ENCODE measurements at places on chromosomes 7 and 10. TPM values are rescaled to one million over a fixed set of nuclear protein-coding genes. Genes with fewer than 3 reads are reported as not detected.

The NEUROD6 gene
- total RNA-seq, result not detected

The PNLIPRP3 gene
- not detected for total RNA-seq

The CARD11 gene
- 3.4 TPM for total RNA-seq

DNA sequence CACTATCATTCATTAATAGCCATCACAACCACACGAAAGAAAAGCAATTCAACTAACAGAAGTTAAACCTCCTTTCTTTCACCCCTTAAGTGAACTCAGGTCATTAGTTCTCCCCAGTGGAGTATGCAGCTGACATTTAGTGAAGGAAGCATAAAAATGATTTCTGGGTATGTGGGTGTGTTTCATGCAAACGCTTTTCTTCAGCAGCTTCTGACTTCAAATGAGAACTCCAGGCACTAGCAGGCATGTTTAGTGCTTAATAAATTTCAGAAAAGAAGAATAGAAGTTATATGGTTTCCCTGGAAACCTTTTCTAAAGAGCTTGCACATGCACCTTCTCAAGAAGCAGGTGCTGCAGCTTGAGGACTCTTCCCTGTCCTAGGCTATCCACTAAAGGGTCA is 62.5 kb downstream of the PIK3CG start:
- DNase-seq, result no peak

DNA sequence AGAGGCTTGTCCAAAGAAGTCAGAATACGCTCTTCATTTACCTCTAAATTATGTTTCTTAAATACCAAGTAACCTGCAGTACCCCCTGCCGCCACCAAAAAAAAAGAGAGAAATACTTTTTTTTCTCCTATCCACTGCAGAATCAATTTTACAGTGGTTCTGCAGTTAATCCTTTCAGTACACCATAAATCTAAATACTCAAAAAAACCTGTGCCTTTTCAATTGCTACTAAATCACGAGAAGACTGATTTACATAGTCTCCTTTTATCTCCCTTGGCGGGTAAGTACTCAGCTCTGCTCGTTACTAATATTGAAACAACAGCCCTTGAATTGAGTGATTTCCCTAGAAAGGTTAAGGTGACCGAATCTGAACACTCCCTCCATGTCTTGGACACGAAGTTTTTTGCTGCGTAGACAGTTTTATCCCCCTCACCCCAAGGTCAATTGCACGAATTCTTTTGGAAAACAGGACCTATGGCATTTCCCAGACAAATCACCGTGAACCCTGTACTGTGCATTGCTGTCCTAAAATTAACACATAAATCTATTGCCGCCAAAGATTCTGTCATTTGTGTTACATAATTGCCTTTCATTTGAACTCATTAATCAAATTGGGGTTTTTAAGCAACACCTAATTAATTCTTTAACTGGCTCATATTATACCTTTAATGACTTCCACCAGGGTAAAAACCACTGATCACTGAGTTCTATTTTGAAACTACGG is 512 bp upstream of the VIM start:
- DNase-seq, result no peak

DNA sequence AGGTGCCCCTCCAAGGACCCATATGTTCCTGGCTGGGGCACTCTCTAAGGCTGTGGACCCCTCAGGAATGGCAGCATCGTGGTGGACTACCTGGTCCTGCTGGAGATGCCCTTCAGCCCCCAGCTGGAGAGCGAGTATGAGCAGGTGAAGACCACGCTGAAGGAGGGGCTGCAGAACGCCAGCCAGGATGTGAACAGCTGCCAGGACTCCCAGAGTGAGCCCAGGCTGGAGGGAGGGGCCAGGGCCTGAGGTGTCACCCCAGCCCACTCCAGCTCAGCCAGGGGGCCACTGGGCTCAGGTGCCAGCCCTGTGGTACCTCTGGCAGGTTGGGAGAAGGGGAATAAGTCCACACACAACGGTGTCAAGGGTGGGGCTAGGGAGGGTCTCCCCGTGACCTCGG is 4.7 kb upstream of the MUC12 start:
- DNase-seq, result no peak

DNA sequence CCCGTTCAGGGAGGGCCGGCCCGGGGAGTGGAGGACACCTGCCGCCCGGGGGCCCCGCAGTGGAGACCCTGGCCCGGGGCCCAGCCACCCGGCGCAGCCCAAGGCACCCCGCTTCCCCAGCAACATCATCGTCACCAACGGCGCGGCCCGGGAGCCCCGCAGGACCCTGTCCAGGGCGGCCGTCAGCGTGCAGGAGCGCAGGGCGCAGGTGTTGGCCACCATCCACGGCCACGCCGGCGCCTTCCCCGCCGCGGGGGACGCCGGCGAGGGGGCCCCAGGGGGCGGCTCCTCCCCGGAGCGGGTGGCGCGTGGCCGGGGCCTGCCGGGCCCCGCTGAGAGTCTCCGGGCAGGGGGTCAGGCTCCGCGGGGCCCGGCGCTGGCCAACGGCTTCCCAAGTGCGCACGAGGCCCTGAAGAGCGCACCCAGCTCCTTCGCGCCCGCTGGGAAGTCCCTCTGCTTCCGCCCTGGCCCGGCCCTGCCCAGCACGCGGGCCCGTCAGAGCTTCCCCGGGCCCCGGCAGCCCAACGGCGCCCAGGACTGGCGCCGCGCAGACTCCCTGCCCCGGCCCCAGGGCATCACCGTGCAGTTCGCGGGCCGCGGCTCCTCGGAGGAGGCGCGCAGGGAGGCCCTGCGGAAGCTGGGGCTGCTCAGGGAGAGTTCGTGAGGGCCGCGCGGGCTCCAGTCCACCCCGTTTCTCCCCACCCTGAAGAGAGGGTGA is 46.7 kb downstream of the PROSER2 start:
- no peak for DNase-seq

DNA sequence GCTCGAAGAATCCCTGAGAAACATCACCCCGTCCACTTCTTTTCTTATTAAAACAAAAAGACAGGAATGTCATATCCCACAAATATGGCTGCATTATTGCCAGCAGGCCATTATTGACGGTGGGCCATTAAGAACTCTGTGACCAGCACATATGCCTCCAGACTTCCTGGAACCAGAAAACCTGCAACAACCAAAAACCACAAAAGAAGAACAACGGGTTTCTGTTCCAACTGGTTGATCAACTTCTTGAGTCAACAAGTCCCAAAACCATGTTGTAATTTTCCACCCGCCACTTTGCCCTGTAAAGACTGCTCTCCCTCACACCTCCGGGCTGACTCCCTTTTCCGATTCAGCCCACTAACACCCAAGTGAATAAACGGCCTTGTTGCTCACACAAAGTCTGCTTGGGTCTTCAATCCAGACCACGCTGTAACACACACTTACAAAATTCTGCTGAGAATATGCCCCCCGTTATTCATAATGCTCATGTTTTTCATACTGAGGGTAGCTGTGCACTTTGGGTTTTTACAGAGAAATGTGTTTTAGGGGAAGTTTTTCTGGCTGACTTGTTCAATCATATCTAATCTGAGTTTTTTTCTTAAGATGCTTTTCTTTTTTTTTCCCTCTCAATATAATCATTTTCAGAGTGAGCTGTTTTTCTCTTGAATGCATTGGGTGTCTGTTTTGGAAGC is 20.7 kb downstream of the ZNF107 start:
- DNase-seq, result no peak

DNA sequence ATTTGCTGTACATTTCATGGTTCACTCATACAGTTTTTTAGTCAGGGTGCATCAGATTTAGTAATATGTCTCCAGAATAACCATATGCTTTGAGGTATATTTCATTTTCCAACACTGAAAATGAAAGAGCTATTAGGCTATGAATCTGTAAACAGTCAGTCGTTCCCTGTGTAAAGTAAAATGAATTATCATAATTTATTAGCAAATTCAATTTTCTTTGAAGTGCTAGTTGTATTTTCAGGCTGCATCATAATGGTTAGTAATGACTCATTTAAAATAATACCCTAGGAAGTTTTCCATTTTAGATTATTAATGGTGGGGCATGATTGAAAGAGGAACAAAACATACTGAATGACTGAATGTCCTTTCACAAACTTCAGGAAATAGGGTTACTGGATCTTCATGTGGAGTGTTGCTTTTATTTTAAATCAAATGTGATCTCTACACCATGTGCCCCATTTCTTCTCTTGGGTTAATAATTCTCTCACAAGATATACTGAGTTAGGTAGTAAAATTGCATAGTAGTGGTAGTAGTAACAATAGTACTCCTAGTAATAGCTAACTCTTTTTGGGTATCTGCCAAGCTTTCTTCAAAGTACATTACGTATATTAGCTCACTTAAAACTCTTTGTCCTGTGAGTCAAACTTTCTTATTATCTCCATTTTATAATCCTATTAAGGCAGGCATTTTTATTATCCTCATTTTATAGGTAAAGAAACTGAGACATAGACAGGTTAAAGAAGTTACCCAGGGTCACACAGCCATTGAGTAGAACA is 476.5 kb downstream of the SUGCT start:
- no peak for DNase-seq

DNA sequence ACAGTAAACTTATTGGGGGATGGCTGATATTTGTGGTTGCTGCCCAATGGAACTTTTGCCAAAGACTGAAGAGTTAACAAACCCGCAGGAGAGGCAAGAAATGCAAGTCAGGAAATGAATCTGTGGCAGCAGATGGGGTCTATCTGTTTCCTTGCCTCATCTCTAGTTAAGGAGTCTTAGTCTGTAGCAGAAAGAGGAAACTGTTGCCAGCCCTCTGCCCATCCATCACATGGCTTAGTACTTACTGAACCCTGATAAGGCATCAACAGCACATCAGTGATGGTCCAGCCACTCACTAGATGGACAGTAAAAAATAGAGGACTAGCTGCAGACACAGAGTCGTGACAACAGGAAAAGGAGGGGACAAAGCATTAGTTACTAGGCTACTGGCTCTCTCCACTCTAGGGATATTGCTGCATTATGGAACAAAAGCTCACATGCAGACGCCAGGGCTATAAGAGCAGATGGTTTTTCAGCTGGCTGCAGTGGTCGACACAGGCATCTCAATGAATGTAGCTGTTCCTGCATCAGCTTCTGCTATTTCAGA is 614.7 kb downstream of the PARD3 start:
- no peak for DNase-seq

GRCh38 chr10:132961787-132962622 is 19.6 kb upstream of the CFAP46 start:
- peak; percentile 56 for DNase-seq

- no peak for DNase-seq
Observed at GRCh38 chr7:52857367-52857766, 178.1 kb upstream of the POM121L12 start.

- DNase-seq, result no peak
Observed at GRCh38 chr10:29541422-29542210, 93.2 kb downstream of the SVIL start.

Data from body of pancreas (tissue), 4 donors.